Activated CD4-positive, alpha-beta T cell treated with anti-CD3 and anti-CD28 coated beads for 4 hours (primary cell): ENCODE measurements at places on chromosomes 6 and 20.

DNA sequence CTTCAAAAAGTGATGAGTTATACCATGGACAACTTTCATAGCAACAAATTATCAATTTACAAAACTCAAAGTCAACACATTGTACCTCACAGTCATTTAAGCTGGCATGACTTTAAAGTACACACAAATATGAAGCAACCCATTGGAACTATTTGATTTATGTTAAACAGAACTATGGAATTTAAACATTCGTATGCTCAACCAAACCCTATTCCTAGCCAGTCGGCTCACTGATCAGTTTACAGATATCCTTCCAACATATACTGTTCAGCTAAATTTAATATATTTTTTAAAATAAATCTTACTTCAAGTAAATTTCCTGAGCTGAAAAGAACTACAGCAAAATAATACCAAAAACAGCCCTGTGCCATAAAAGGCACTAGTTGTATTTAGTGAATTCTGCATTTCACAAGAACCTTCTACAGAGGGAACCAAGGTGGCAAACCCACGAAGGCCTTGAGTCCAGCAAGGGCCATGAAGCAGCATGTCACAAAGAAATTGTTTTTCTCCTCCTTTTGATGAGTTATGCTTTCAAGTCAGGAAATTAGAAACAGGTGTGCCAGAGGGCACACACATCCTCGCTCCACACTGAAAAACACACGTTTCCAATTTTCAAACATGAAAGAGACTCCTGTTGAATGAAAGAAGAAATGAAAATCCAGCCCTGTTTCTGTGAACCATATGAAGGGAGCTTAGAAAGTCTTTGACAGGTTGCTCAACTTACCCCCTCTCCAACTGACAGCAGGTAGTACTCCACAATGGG, 122.8 kb downstream of the TASP1 start:
- DNase-seq, result no peak

DNA sequence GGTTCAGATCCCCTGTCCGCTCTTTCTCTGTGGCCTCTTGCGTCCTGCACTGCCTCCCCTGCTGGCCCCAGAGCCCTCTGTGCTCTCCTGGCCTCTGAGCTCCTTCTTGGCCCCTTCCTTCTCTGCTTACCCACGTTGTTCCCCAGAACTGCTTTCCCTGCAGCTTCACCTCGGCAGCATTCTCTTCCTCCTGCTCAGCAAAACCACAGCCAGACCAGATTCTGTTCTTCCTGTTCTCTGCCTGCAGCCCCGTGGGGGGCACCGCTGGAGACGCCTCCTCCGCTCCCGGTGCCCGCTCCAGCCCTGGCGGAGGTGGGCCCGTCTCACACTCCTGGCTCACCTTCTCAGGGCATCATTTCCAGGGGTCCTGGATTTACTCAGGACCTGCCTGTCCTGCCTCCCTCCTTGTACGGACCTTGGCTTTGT, 59.7 kb downstream of the TCP11 start:
- DNase-seq, result no peak

DNA sequence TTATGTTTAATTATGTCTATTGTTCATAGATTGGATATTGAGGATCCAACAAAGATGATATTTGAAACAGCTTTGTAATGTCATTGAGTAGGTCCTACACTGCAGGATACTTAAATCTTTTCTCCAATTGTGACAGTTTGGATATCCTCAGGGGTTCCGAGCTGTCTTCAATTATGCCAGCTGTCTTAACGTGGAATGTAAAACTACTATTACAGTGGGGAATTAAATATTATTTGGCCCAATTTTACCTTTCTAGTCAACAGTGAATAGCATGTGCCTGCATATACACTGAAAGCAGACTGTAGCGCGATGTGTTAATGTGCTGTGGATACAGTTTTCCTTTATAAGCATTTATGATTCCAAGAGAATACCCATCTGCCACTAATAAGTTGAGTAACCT, 156.9 kb downstream of the GRIK2 start:
- no peak for DNase-seq

- no peak for DNase-seq
Observed at GRCh38 chr6:137542713-137543112, 48.5 kb upstream of the OLIG3 start.

DNA sequence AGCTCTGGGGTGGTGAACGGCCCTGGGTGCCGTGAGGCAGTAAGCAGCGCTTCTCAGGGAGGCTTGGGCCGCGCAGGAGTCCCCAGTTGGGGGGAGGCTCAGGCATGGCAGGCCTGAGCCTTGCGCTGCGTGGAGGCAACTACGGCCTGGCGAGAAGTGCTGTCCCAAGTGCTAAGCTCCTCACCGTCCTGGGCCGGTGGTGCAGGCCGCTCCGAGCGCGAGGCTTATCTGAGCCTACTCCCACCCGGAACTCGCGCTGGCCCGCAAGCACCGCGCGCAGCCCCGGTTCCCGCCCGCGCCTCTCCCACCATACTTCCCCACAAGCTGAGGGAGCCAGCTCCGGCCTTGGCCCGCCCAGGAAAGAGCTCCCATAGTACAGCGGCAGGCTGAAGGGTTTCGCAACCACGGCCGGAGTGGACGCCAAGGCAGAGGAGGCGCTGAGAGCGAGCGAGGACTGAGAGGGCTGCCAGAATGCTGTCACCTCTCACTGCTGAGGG, 1.8 kb upstream of the WRNIP1 start:
- no peak for DNase-seq

- no peak for DNase-seq
Observed at GRCh38 chr6:87504441-87504840, 31.7 kb downstream of the SLC35A1 start.
